ENCODE measurements at places on chromosomes 13 and 19. TPM values are rescaled to one million over a fixed set of nuclear protein-coding genes. Genes with fewer than 3 reads are reported as not detected.

DNA sequence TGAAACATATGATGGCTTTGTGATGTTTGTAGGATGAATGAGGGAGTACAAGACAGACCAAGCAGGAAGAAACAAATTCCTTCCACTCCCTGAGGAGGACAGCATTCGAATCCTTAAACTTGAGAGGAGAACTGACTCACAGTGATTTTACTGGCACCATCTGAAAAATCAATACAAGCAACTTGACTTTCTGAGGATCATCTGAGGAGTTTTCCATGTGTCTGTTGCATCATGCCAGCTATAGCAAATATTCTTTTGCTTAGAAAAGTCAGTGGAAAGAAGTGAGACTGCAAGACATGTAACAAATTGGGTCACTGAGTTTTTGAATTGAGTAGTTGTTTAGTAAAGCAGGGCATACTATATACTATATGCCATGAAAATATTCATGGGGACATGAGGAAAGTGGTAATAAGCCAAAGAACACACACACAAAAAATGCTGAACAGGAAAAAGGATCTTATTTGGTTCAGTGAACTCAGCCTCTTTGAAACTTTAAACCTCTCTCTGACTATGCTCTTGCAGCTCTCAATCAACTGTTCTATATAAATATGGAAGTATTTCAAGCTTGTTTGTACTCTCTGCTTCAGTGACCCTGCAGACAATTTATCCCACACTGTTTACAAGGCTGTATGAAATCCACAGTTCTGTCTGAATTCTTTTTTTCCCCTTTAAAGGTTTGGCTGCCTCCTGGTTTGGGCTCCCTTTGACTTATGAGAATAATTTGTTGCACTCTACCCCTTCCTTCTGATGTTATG, 35.5 kb downstream of the SERTM1 start:
- DNase-seq: no peak
- no peaks in the 10 kb centered on the region for H3K4me1 ChIP-seq
- no peaks in the 10 kb centered on the region for H3K27me3 ChIP-seq
- no peaks in the 10 kb centered on the region for H3K36me3 ChIP-seq
- no peak overlapping the region for H3K4me3 ChIP-seq

GRCh38 chr19:48635966-48636858, 967 bp downstream of the DBP start:
- peak; percentile 85 for DNase-seq
- H3K4me1 ChIP-seq: peaks cover 36% of the 10 kb centered on the region

DNA sequence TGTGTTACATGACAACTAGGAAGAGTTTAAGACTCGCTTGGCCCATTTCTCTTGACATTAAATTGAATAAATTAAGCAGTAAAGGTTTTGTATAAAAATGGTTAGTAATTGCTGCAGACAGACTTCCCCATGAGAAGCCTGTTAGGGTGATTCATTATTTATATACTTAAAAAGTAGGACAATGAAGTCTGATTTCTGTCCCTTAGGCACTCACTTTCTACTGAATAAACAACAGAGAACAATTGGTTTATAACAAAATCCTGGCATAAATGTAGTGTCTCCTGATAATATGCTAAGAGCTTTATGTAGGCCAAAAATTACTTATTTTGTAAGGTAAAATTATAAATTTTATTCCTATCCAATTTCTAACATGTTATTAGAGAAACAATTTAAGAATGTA, 2138.5 kb upstream of the PCDH20 start:
- H3K27me3 ChIP-seq: no peaks in the 10 kb centered on the region
- no peak for DNase-seq
- no peak overlapping the region for H3K4me3 ChIP-seq
- no peaks in the 10 kb centered on the region for H3K4me1 ChIP-seq

DNA sequence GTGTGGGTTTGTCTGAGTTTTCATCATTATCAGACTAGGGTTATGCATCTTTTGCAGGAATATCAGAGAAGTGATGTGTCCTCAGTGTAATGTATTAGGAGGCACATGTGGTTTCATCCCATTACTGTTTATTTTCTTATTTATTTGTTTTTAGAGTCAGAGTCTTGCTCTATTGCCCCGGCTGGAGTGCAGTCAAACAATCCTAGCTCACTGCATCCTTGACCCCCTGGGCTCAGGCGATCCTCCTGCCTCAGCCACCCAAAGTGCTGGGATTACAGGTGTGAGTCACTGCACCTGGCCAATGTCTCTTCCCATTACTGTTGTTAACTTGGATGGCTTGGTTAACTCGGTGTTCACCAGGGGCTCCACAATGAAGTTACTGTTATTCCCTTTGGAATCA, 67.4 kb downstream of the MAP4K1 start:
- H3K4me3 ChIP-seq: no peak overlapping the region
- peaks cover 6% of the 10 kb centered on the region for H3K27me3 ChIP-seq
- H3K4me1 ChIP-seq: no peaks in the 10 kb centered on the region
- H3K27ac ChIP-seq: no peak overlapping the region

DNA sequence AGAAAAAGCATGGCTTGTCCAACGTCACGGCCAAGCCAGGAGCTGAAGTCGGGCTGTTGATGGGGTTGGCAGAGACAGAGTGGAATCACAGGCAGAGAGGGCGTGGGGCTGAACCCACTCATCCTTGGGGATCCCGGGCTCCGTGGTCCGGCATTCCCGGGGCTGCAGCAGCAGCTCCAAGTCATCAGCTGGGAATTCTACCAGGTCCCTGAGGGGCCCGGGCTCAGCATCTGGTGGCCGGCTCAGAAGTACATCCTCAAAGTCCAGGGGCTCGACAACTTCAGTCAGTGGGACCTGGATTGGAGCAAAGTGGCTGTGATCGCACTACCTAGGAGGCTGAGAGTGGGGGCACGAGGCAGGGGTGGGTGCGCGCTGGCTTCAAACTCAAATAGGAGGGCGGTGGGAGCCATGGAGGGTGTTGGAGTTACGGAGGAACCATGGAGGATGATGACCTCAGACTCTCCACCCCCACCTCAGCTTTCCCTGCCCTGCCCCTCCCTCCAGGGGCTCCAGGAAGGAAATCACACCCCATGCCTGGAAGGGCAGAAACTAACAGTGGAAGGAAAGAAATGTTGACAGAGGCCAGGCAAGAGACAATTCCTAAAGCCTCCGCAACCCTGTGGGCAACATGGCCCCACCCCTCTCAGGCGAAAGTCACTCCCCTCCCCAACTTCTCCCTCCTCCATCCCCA, 9.5 kb downstream of the DOCK6 start:
- no peak overlapping the region for H3K4me3 ChIP-seq
- peak overlapping the region; percentile 66 for H3K27ac ChIP-seq
- H3K4me1 ChIP-seq: peaks cover 25% of the 10 kb centered on the region
- no peak for DNase-seq

DNA sequence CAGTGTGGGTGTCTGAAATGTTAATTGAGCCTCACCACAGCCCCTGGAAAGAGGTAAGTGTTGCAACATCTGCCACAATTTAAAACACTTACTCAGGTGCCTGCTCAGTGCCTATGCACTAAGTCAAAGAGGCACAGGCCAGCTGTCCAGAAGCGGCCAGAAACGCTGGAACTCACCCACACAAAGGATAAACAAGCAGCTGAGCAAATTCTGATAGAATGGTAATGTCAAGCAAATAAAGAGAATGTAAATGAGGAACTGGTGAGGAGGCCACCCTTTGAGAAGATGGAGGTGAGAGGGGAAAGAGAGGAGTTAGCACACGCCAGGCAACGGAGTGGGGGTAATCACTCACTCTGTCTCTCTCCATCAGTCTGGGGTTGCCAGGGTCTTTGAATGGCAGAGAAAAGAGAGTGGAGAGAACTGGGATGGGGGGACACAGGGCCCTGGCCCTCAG, 67.7 kb upstream of the SERP2 start:
- no peak overlapping the region for H3K4me3 ChIP-seq
- peak overlapping the region; percentile 72 for H3K27ac ChIP-seq
- no peaks in the 10 kb centered on the region for H3K36me3 ChIP-seq
- H3K4me1 ChIP-seq: peaks cover 30% of the 10 kb centered on the region
- H3K27me3 ChIP-seq: no peaks in the 10 kb centered on the region

DNA sequence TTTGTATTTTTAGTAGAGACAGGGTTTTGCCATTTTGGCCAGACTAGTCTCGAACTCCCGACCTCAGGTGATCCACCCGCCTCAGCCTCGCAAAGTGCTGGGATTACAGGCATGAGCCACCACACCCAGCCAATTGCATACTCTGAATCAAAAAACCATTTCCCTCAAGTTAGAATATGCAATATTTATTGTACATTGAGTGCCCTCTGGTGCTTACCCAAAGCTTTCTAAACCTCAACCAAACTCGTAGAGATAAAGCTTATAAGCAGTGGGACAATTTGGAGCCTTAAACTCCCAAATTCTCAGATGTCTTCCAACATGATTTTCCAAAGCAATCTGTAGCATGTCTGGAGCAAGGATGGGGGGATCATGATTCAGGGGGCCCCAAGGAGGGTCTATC, 22.4 kb downstream of the RFXAP start:
- no peak overlapping the region for H3K4me3 ChIP-seq
- no peaks in the 10 kb centered on the region for H3K36me3 ChIP-seq
- H3K27me3 ChIP-seq: no peaks in the 10 kb centered on the region
- no peaks in the 10 kb centered on the region for H3K4me1 ChIP-seq
- no peak overlapping the region for H3K27ac ChIP-seq

DNA sequence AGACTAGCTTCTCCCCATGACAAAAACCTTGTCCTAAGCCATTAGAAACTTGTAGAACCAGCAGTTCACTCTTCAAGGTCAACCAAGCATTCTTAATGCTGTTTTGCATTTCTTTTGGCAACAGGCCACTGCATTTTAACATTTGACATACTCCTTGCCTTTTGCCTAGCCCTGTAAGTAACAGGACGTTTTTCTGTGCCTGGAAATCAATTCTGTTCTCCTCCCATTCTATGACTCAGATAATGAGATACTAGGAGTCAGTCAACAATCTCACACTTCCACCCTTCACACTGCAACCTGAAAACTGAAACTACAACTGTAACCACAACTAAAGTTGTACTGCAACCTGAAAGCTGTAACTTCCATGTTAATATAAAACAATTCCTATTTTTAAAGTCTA, 268.7 kb downstream of the MZT1 start:
- no peak for DNase-seq
- H3K27me3 ChIP-seq: no peaks in the 10 kb centered on the region
- H3K4me3 ChIP-seq: no peak overlapping the region
- no peaks in the 10 kb centered on the region for H3K36me3 ChIP-seq

- no peaks in the 10 kb centered on the region for H3K36me3 ChIP-seq
- DNase-seq: no peak
- H3K4me3 ChIP-seq: no peak overlapping the region
- H3K4me1 ChIP-seq: no peaks in the 10 kb centered on the region
- H3K27ac ChIP-seq: no peak overlapping the region
Observed at GRCh38 chr13:85974608-85975366, 175.6 kb upstream of the SLITRK6 start.

DNA sequence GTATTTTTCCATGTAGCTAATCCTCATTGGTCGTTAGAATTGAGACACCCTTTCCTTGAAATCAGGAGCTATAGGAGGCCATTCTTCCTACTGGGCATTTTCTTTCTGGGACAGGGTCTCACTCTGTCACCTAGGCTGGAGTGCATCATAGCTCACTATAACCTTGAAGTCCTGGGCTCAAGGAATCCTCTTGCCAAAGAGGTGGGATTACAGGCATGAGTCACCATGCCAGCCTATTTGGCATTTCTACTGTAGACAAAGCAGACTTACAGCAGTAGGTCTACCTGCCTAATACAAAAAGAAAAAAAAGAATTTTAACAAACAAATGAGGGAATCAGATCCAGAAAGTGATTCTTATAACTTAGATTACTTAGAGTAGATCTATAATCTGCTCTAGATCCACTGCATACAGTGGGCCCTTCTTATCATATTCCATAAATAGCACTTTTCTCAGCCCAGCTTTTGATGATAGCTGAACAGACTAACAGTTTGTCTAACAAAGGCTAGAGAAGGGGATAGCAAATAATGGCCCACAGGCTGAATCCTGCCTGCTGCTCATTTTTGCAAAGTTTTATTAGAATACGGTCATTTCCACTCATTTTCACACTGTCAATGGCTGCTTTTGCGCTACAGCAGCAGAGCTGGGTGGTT, 36.7 kb upstream of the USPL1 start:
- no peak for DNase-seq
- no peaks in the 10 kb centered on the region for H3K36me3 ChIP-seq
- H3K27me3 ChIP-seq: no peaks in the 10 kb centered on the region
- H3K4me3 ChIP-seq: no peak overlapping the region
- H3K27ac ChIP-seq: no peak overlapping the region

C19orf67 gene
- not detected for total RNA-seq

SUGP1 gene
- total RNA-seq: 40.1 TPM

FUT1 gene
- 19.9 TPM for total RNA-seq

SBSN gene
- total RNA-seq: not detected

LGALS14 gene
- not detected for total RNA-seq

CERS1 gene
- not detected for total RNA-seq

Measured in upper lobe of right lung (tissue), 1 donor.